Right lobe of liver (tissue), 6 donors: ENCODE measurements at places on chromosomes 5 and 9.
A peak's percentile ranks its signal among the peaks of the same experiment; 100 is the strongest.

DNA sequence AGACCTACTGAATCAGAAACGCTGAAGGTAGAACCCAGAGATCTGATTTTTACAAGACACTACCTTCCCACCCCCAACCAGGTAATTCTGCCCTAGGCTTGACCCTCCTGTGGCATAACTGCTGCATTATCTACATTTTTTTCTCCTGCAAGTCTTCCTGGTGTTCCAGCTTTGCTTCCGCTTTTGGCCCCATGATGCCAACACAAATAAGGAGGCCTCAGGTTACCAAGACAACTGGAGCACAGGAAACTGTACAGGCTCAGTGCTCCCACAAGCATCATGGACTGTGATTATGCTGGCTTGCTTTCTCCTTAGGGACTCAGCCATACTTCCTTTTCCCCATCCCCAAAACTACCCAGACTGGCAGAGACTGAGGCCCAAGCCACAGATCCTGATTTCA is 6.6 kb upstream of the MSMP start:
- DNase-seq, result no peak

GRCh38 chr5:56815658-56816545 is 553 bp downstream of the MAP3K1 start:
- DNase-seq, result peak; percentile 51

DNA sequence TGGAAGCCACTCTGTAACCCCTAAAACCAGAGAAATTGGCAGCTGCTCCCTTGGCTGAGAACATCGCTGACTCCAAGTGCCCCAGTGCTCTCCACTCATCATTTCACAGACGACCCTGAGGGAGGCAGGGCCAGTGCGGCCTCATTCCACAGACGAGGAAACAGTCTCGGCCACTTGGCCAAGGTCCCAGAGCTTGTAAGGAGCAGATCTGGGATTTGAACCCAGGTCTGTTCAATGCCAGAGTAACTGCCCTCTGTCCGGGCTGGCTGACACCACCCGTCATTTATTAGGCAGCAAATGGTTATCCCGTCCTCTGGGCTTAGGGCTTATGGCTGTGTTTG is 19.9 kb upstream of the IER5L start:
- DNase-seq, result no peak

DNA sequence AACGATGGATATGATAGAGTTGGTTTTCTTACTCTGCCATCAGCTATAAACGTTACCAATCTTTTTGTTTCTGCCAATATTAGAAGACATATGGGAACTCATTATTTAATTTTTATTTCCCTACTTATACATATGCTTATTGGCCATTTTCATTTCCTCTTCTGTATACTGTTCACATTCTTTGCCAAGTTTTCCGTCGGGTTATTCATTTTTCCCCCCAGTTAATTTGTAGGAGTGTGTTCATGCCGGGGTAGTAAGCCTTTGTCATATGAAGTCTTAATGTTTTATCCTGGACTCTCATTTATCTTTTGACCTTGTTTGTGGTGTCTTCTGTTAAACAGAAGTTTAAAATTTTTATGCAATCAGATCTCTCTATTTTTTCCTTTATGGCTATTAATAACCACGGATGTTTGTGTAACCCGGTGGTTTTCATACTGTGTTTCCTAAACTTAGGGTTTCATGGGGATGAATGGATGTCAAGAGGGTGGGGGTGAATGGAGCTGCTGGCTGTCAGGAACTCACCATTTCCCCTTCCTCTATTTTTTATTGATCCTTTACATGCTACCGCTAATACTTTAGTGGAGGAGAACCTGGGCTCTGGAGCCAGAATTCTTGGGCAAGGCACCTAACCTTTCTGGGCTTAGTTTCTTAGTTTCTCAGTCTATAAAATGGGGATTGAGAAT is 42.5 kb upstream of the PPARGC1B start:
- DNase-seq, result no peak

DNA sequence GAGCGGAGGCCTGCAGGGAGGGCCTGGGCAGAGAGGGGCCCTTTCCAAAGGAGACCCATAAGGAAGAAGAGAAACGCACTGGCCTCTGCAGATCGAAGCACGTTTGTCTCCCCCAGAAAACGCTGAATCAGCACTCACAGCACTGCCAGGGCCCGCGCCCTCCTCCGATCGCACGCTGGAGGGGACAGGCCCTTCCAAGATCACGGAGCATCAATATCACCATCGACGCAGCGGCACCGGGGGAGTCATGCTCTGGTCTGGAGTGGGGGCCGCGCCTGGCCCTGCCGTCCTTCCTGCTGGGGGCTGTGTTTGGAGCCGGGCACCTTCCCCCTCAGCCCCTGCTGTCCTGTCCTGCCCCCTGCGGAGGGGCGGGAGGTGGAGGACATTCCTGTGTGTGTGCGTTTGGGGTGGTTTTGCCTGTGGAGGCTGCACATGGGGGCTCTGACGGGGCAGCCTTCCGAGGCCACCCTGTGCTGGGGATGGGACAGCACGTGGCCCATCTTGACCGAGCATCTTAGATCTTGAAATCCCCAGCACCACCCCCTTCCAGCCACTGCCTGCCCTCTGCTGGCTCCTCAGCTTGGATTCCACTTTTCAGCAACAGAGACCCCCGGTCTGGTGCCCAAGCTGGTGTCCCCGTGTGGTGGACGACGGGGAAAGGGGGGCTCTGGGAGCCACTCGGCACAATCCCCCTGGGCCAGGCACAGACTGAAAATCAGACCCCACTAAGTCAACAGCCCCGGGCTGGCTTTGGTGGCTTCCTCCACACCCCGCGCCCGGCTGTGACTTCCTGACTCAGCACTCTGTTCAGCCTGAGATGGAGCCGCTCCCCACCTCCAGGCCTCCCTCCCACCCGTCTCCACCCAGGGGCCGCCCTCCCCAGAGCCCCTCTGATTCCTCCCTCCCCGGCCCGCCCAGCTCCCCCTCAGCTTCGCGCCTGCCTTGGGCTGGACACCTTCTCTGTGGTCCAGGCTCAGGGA is 8.3 kb downstream of the TMEM250 start:
- DNase-seq, result no peak

GRCh38 chr9:137960496-137960895 is 82.9 kb downstream of the CACNA1B start:
- DNase-seq, result no peak

- no peak for DNase-seq
Measured at GRCh38 chr9:32742296-32742695, 41.0 kb upstream of the TMEM215 start.

GRCh38 chr5:106545325-106545724 is 1125.4 kb downstream of the EFNA5 start:
- no peak for DNase-seq

GRCh38 chr5:171830686-171831085 is 45.1 kb downstream of the SMIM23 start:
- DNase-seq, result no peak

GRCh38 chr9:406886-407654 is 192.4 kb downstream of the DOCK8 start:
- DNase-seq, result no peak

- no peak for DNase-seq
Measured at GRCh38 chr5:174493530-174493929, 230.9 kb upstream of the MSX2 start.

GRCh38 chr5:159409801-159410200 is 79.5 kb upstream of the IL12B start:
- no peak for DNase-seq

DNA sequence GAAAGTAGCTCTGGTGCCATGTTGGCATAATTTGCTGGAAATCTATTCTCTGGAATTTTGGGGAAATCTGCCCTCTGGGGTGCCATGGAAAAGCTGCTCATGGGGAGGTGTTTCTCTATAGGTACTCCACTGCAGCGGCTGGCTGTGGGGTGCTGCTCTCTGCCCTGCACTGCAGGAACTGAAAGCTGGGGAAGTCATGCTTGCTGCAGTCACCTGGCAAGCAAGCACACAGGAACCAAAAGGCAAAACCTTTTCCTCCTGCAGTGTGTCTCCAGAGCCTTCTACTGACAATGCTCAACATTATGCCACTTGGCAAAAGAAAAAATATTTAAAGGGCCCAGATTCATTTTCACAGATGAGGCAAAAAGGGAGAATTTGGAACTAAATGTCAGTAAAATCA is 25.8 kb upstream of the CARNMT1 start:
- no peak for DNase-seq

- DNase-seq, result no peak
Measured at GRCh38 chr9:16664211-16664610, 206.3 kb downstream of the BNC2 start.

DNA sequence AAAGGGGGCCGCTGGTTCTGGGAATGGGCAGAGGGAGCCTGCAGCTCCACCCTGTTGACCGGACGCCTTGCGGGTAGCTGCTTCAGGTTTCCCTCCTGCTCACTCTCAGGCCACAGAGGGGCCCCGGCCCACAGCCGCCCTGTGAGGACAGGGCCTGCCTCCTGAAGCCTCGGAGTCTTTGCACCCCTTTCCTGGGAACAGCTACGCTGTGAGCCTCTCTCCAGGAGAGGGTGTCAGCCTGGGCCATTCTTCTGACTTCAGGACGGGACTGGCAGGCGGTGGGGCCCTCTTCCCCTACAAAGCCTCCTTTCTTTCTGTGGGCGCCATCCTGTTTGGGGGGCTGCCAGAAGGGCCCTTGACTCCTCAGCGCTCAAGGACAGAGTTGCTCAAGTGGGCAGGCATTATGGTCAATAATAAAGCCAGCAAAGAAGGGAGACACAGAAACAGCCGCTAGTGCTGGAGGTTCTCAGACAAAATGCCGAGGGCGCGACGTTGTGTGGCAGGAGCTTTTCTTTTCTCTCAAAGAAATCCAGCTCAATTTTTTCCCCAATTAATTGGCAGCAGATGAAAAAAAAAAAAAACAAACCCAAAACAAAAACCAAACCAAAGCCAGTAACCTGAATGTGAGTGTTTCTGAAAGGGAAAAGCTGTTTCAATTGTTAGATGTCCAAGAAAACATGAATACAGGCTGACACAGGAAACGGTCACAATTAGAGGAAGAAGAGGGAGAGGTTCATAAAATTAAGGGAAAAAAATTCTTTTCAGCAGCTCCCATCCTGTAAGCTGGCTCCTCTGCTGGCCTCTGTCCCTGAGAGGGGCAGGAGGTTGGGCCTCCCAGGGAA is 12.8 kb upstream of the SLC25A51 start:
- DNase-seq, result no peak

GRCh38 chr5:115840873-115841272 is 492 bp downstream of the ATG12 start:
- no peak for DNase-seq

DNA sequence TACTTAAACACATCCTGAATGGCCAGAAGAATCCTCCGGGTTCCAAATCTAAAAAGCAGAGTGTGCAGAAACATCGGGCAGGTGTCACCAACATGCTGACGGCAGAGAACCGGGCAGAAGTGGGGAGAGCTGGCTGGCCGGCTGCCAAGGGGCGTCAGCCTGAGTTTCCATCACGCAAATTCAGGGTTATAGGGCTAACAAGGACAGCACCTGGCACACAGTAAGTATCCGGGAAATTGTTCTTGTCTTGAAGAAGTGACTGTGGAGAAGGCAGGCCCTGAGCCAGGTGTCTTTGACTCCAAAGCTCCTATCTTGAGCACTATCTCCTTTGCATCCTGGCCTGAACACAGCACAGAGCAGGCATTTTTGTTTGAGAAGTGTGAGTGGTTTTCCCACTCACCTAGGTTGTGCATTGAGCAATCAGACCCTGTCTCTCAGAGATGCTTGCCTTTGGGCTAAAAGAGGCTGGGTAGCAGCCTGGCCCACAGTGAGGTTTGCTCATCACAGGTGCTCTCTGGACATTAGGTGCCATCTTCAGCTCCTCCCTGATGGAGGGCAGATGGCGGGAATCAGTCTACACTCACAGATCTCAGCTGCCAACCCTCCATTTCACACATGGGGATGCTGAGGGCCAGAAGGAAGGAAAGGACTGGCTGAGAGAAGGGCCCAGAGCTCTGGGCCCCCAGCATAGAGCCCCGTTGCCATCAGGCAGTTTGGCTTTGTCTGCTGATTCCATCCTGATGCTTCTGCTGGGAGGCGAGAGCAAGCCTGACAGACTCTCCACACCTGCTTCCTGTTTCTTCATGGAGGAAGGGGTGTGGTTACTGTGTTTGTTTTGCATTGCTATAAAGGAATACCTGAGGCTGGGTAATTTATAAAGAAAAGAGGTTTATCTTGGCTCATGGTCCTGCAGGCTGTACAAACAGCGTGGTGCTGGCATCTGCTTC is 52.8 kb downstream of the WHRN start:
- DNase-seq, result no peak

- DNase-seq, result no peak
Measured at GRCh38 chr5:44233691-44234090, 155.5 kb downstream of the FGF10 start.

- DNase-seq, result no peak
Measured at GRCh38 chr9:76302947-76303550, 91.2 kb downstream of the RFK start.

- no peak for DNase-seq
Measured at GRCh38 chr9:36288070-36288469, 29.8 kb upstream of the GNE start.

DNA sequence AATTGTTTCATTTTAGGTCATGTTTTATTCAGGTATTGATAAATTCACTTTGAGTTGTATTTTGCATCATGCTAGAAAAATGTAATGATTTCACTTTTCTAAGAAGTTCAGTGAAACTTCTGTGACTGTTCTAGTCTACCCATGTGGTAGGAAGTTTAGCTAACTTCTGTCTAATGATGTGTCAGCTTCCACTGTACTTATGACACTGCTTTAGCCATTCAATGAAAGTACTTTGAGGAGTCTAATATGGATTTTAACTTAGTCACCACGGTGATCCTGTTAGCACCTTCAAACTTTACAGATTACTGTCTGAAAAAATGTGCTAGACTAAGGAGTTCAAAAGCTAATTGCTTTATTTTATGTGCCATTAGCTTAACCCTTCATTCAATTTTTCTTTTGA is 1510.5 kb upstream of the CDH9 start:
- no peak for DNase-seq

GRCh38 chr5:79143684-79144379 is 32.2 kb downstream of the BHMT start:
- no peak for DNase-seq

GRCh38 chr9:113888336-113888735 is 12.2 kb downstream of the ZNF618 start:
- DNase-seq, result no peak

DNA sequence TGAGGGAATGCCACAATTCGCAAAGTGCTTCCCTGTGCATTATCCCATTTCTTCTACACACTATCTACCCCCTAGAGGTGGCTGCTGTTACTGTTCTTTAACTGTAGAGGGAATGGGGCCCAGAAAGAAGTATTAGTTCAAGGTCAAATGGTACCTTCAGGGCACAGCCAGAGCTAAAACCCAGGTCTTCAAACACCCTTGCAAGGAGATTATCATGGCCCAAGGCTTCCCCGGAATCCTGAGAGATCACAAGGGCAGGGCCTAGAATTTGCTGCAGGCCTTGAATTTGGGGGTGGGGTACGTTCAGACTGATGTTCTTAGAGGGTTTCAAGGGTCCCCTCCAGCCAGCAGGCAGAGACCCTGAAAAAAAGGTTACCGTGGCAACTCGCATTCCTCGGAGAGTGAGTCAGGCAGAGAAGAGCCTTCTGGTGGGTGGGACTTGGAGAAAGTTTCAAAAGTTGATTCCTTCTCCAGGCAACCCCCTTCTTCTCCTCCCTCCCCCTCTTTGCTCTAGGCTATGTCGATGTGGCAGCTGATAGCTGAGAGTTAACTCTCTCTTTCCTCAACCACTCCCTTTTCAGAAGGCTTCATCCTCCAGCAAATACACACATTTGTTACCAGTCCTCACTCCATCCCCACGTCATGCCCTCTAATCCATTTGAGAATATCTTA is 1.9 kb downstream of the SPARC start:
- no peak for DNase-seq

- DNase-seq, result no peak
Measured at GRCh38 chr5:131760793-131761192, 36.0 kb downstream of the FNIP1 start.

GRCh38 chr5:133274597-133274935 is 222.8 kb downstream of the HSPA4 start:
- no peak for DNase-seq
